ENCODE measurements at places on chromosomes 1 and 21.

DNA sequence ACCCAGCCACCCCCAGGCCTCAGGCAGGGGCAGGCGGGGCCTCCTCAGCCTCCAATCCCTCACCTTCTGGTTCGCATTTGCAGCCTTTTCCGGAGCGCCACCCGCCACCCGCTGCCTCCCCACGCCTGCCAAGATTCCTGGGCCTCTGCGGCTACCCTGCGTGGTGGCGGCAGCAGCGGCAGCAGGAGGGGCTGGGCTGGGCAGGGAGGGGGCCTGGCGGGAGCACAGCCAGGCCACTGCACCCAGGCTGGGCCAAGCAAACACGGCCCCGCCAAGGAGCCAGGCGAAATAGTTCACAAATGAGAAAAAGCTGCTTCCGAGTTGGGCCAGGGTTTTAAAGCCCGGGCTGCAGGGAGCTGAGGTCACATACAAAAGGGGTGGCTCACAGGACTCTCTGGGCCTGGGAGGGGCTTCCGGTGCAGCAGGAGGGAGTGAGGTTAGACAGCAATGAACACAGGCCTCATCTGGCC, 9.8 kb downstream of the COL8A2 start:
- no peak for DNase-seq

GRCh38 chr1:242225767-242226573, 227.1 kb upstream of the MAP1LC3C start:
- no peak for DNase-seq

DNA sequence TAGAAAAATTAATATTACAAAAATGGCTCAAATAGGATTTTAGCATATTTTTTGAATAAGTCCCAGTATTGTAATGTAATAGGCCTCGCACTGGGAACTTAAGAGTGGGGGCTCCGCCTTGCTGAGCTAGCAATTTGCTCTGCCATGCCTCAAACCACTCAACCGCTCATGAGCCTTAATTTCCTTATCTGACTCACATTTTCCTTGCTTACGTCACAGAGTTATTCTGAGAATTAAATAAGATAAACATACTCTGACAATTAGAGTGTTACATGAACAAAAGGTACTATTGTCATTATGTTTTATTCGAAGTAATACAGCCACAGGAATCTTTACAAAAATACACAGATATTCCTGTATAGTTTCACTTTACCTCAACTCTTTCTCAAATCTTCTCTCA, 108.1 kb downstream of the SLC44A5 start:
- DNase-seq: no peak

- DNase-seq: no peak
Observed at GRCh38 chr1:180905927-180906326, 6.8 kb upstream of the KIAA1614 start.

DNA sequence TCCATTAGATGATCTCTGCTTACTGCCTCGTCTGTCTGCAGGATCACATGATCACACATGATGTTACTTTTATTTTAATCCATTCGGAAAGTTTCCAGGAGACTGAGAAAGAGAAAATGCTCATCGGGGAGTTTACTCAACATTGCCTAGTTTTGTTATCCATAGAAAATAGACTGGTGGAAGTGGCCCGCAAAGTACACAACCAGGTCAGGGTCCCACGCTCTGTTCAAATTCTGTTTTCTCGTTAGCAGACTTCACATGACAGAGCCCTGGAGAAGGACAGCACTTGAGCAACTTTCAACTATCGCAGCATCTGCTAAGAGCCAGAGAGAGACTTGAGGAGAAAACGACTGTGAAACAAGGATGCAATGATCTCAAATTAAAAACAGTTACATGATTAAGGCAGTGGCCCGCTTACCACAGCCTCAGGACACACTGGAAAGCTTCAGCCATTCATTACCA, 44.2 kb downstream of the ADAMTS1 start:
- DNase-seq: no peak

DNA sequence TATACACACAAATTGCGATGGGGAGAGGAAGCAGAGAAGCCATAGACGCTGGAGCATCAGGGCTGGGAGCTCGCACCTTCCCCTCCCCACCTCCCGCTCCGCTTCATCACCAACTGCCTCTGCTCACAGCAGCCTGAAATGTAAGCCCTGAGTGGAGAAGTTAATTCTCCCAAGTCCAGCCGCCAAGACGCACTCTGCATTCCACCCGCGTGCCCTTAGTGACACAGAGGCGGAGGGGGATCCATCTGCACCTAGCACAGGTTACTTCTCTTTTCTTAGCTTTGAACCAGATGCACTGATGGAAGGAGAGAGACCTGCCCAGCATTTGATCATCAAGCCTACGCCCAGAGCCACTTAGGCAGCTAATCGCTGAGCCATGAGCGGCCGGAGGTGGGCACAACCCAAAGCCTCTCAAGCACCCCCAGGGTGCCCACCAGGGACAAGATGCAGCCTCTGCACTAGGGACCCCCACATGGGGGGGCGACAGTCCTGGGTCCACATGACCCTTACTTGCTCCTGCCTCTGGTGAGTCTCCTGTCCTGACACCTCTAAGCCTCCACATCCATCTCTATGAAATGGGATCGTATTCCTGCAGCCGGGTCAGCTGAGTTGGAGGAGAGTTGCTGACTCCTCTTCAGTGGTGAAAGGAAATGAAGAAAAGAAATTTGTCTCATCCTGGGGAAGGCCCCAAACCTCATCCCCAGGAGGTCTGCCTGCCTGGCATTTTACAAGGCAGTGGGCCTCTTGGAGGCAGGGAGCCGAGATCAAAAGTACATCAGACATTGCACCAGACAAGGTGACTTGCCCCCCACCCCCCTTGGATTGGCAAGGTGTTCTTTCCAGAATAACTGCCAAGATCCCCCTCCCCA, 316.2 kb downstream of the MATN1 start:
- DNase-seq: no peak

DNA sequence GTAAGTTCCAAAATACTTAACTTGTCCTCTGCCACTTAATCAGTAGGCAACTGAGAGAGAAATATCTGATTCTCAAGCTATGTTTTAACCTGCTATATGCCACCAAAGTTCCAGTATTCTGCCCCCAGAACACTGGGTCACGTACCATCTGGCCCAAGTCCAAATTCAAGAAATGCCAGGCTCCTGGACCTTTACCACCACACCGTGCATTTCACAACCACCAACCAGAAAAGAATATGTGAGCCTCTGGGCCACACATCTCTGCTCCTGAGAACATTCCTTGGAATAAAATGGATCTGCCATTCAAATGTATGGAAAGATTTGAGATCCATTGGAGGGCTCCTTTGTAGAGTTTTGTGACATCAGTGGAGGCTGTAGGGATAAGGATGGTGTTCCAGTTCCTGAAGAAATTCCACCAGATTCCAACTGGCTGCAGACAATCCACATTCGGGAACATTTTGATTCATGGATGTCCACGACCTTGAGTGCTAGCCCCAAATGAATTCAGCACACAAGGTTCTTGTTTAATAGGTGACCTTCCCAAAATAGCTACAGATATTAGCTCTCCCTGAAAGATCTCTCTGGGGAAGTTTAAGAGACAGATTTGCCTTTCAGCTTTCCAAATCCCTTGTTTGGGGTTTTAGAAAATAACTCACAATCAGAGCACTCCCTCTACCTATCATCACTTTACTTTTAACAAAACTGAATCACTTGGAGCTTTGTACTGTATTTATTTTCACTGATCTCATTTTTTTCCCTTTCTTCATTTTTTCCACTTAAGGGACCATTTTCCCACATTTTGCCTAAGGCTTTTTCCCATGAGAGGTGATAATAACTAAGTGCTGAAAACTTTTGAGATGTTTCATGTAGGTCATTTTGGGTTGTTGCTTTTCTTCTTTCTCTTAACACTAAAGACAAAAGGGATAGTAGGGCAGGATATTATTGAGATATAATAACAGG, 128.4 kb upstream of the ZC3H11B start:
- DNase-seq: no peak

- no peak for DNase-seq
Observed at GRCh38 chr1:203675596-203676347, 49.1 kb downstream of the ATP2B4 start.

- no peak for DNase-seq
Observed at GRCh38 chr1:225763716-225764548, 13.7 kb upstream of the SRP9 start.

- DNase-seq: no peak
Observed at GRCh38 chr1:246155923-246156322, 351.2 kb downstream of the SMYD3 start.

DNA sequence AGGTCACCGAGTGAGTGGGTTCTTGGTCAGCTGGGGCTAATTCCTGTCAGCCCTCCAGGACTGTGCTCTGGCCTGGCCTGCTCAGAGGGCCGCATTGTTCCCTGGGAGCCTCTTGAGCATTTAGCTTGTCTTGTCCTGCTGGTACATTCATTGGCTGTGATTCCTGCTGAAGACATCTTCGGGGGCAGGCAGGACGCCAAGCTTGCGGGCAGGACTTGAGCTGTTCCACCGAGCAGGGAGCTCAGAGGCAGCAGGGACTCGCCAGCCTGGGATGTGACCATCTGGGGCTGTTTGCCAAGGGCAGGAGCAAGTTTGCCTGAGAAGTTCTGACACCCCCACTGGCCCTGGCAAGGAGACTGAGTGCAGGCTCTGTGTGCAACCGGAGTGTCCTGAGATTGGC, 7.0 kb upstream of the SLC26A9 start:
- DNase-seq: no peak

DNA sequence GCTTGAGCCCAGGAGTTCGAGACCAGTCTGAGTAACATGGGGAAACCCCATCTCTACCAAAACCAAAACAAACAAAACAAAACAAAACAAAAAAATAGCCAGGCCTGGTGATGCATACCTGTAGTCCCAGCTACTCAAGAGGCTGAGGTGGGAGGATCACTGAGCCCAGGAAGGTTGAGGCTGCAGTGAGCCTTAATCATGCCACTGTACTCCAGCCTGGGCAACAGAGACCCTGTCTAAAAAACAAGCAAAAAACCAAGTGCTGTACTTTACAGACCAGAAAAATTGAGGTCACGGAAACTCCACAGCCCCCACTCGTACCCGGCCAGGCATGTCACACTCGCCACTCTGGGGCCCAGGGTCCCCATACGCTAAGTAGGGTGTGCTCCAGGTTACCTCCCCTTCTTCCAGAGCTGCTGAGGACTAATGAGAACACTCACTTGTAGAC, 22.9 kb downstream of the ATP2B4 start:
- no peak for DNase-seq

DNA sequence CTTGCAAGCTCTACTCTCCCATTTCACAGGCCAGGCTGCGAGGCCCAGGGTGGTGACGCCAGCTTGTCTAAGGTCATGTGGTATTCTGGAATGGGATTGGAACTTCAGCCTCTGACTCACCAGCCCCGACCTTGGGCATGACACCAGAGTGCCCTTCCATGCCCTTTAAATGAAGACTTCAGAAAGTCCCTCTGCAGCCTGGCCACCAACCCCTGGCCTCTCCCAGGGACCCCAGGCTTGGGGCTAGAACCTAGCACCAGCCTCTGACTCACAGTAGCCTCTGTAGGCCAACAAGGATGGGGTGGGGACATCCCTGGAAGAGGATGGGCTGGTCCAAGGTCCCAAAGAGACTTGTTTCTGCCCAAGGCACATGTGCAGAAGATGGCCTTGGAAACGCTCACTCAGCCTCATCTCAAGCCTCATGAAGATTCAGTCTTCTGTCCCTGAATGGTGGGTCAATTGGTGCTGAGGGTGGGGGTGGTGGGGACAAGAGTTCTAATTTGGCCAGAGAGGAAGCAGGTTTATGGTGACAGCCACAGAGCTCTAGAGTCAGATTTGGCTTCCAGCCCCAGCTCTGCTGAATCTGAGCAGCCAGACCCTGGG, 36.1 kb upstream of the RUNX3 start:
- no peak for DNase-seq

DNA sequence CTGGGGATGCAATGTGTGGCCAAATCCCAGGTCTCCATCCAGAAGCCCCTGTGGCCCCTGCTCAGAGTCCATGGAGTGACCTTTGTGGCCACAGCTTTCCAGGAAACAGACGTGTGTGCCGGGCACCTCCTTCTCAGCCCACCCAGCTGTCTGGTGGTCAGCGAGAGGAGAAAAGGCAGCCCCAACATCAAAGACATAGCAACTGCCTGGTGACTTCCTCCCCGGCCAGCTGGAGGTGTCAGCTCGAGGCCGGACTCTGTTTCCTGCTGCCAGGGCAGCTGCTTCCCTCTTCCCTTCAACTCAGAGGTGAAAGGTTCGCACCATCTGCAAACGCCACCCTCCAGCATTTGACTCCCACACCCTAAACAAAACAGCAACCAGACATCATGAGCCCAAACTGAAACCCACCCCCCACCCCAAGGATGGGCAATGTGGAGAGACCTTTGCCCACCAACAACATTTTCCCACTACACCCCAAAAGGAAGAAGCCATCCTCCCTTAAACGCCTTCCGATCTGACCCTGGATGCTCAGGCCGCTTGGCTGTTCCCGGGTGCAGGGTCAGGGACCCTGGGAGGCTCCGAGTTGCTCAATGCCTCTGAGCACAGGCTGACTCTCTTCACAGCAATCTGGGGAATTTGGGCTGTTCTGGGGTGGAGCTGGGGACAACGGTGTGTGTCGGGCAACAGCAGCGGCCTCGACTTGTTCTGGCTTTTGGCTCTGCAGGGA, 162.3 kb downstream of the PSMG1 start:
- no peak for DNase-seq

DNA sequence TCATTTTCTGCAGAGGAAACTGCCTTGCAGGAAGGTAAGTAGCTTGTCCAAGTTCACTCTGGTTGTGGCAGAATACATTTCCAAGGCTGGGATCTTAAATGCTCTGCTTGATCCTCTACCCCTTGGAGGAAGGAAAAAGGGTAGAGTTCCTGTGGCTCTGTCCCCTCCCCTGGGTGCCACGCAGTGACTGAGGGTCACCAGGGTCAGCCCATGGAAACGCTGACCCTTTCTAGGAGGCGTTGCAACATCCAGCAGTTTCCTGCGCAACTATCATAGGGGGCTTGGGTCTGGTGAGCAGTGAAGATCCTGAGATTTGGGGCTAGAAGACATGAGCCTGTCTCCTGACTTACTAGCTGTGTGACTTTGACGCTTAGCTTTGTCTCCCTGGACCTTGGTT, 29.4 kb upstream of the EPS8L3 start:
- no peak for DNase-seq

GRCh38 chr1:44945967-44946366, 40.4 kb downstream of the EIF2B3 start:
- DNase-seq: no peak

DNA sequence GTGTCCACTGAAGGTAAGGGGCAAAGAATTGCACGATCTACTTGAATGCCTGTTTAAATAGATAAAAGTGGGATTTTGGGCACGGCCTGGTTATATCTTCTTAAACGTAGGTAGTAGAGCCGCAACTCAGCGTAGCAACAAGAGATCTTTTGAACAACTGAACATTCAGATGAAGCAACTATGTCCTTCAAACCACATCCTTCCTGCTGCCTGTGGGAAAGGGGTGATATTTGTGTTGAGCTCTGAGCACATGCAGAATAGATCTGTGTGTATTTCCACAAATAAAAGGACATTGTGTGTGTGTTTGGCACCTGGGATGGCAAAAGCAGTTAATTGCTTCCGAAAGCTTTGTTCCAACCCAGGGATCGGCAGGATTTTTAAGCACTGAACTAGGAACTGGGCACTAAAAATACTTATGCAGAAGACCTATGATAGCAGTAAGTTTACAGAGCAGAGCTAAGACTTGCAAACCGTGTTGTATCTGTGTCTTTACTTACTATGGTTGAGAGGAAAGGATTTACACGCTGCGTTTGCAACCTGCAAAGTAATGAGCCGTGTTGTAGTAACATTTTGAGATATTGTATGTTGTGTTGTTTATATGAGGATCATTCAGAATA, 333.4 kb downstream of the CHRM3 start:
- DNase-seq: no peak

- no peak for DNase-seq
Observed at GRCh38 chr1:116763787-116764465, 9.7 kb downstream of the CD2 start.

All from T-helper 1 cell (primary cell).